ENCODE measurements at places on chromosomes 16 and 17.

GRCh38 chr16:53892155-53892554 is 188.2 kb downstream of the FTO start:
- peak; percentile 48 for DNase-seq

GRCh38 chr16:8194794-8195193 is 395.5 kb downstream of the TMEM114 start:
- DNase-seq = no peak

- DNase-seq = no peak
These were observed 1.0 kb upstream of the TMEM235 start for GRCh38 chr17:78230252-78230962.

DNA sequence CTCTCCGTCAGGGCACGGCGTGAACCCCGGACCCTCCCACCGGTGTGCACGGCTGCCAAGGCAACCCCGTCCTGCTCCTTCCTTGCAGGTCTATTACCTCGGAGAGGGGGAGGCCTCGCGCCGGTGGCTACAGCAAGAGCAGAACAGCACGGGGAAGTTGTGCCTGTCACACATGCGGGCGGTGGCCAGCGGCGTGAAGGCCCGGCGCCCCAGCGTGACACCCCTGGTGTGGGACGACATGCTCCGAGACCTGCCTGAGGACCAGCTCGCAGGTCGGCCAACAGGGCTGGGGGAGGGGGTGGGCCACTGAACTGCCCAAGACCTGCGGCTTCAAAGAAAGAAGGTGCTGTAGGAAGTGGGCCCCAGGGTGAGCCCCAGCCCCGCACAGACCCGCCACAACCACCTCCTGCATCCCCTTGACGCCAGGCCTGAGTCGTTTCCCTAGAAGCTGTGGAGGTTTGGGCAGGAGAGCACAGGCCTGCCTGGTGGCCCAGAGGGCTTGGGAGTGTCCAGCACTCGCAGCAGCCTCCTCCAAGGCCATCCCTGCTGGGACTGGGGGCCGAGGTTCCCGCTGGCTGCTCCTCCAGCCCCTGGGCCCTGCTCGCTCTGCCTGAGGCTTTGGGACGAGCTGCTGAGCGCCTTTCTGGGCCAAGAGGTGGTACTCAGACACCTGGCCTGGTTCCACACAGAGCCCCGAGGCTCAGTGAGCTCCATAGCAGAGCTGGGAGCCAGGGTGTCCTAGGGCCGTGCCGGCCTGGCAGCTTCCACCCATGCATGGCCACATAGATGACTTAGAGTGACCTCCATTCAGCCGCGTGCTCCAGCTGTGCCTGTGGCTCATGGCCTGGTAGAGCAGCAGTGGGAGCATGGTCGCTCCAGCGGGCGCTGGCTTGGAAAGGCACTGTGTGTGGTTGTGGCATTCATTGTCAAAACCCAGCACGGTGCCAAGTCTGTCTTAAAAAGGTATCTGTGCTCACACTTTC is 14.7 kb downstream of the CYBC1 start:
- no peak for DNase-seq

GRCh38 chr17:38704606-38705522 is at the start of gene MLLT6:
TSS of gene MLLT6 (plus strand) at chr17:38705273. CDS start at chr17:38705633, 360 bp downstream.
- peak; percentile 81 for DNase-seq

- DNase-seq = no peak
These were observed 145.3 kb downstream of the FOXL1 start for GRCh38 chr16:86723689-86724088.

DNA sequence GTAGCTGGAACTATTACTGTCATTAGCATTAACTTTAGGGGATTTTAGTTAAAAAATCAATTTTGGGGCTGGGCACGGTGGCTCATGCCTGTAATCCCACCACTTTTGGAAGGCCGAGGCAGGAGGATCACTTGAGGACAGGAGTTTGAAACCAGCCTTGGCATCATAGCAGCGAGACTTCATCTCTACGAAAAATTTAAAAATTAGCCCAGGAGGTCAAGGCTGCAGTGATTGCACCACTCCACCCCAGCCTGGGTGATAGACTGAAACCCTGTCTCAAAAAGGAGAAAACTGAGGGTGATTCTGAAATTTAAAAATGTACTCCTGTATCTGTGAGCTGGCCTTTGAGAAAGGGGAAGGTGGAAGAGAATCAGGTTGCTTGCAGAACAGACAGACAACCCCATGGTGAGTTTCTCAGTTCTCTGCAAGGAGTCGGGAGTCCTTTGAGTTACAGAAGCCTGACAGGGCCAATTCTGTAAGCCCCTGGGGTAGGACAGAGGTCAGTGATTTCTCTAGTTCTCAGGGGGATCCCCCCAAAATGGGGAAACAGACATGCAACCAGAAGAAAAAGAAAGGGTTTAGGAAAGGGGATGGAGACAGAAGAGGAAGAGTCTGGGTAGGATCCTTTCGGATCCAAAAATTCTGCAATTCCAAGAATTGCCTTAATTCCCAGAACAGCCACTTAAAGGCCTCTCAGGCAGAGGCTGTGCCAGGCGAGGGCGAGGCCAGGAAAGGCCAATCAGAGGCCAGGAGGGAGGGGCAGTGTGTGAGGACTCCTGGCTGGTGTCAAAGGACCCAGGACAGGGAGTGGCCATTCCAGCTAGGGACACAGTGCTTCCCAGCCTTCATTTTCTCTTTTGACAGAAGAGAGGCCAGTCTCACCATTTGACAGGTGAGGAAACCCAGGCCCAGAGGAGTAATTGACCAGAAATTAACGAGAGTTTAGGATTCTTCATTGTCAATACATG is 6.7 kb downstream of the NUPR1 start:
- DNase-seq = no peak

DNA sequence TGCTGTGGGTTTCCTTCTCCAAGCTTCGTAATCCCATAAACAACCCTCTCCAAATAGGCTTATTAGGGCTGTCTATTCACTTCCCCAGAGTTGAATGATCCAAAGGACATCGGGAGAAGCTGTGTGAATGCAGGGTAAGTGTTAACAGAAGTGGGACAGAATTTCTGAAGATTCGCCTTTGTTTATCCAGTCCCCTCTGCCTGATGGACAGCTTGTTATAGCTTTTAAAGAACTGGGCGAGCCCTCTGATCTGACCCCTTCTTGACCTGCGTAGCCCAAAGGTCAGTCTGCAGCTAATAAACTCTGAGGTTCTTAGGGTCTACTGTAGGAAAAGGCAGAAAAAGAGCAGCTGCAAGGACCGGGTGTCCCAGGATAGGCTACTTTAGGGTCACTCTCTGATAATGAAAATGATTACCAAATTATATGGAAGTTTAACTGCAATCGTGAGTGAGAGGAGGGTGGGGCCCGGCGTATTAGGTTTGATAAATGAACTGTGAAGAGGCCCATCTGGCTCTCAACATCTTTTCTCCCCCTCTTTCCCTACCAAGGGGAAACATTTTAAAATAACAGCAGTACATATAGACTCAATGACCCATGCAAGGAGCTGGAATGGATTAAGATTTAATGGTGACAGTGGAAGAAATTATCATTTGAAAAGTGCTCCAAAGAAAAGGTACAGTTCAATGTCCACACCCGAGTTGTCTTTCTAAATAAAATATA is 233.4 kb downstream of the FTO start:
- no peak for DNase-seq

DNA sequence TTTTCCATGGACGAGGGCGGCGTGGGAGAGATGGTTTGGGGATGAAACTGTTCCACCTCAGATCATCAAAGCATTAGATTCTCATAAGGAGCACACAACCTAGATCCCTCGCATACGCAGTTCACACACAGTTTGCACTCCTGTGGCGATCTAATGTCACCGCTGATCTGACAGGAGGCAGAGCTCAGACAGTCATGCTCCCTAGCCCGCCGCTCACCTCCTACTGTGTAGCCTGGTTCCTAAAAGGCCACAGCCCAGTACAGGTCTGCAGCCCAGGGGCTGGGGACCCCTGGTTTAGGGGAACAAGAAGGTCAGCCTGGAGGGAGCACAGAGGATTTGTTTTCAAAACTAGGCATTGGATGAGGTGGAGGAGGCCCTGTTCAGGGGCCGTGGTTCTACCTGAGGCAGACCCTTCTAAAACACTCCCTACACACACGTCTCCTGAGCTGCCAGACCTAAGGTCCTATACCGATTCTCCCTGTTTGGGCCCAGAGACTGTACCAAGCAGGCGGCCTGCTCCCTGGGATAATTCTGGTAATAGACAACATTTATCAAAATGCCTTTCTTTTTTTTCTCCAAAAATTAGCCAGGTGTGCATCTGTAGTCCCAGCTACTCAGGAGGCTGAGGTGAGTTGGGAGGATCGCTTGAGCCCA is 38.6 kb downstream of the AXIN2 start:
- DNase-seq = no peak

DNA sequence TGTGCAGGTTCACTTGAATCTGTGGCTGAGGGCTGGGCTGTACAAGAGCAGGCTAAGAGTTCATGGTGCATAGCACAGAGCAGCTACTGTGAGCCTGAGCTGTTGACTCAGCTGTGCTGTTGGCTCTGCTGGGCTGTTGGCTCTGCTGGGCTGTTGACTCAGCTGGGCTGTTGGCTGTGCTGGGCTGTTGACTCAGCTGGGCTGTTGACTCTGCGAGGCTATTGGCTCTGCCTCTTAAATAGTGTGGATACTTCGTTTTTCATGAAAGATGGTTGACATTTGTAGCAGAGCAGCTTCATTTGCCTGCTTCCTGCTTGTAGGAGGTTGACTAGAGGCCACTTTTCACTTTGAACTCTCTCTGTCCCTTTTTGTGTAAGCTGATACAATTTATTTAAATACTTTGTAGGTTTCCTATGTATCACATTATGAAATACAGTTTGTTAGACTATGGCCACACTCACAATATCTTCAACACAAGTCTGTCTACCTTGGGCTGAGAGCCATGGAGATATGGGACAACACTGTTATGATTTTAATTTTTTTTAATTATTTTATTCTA is 40.3 kb upstream of the CCNF start:
- DNase-seq = no peak

GRCh38 chr16:74936902-74937560 is 47.9 kb downstream of the WDR59 start:
- DNase-seq = peak; percentile 10

- no peak for DNase-seq
These were observed 201.0 kb upstream of the NLRP1 start for GRCh38 chr17:5785338-5785737.

DNA sequence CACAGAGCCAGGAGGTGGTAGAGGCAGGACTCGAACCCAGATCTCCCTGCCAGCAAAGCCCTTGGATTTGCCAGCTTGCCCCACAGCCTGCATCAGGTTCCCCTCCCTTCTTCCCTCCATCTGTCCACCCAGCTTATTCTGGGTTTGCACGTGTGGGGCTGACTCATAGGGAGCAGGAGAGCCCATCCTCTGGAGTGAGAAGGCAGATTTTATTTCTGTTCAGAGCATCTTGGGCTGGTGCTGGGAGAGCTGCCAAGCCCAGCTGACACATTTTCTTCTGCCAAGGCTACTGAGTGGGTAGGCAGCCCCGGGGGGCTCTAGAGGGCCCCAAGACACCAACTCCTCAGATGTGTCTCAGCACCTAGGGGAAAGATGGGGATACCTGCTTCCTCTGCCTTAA is 106.3 kb upstream of the CRHR1 start:
- no peak for DNase-seq

GRCh38 chr17:44915862-44916780 is 821 bp upstream of the GFAP start:
- DNase-seq = no peak

DNA sequence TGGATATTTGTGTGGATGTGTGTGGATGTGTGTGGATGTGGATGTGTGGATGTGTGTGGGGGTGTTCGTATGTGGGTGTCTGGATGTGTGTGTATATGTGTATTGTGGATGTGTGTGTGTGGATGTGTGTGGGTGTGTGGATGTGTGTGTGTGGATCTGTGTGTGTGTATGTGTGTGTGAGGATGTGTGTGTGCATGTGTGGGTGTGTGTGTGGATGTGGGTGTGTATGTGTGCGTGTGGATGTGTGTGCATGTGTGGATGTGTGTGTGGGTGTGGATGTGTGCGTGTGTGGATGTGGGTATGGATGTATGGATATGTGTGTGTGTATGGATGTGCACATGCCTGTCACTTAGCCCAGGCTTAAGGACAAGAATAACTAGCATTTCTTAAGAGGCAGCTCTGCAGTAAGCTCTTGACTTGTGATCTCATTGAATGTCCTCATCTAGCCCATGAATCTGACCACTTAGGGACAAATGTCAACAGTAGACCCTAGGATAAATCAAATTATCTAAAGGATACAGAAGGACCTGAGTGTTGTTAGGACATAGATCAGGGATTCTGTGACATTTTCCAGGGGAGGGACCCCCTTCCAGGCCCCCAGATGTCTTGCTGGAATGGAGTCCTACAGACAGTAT is 83.5 kb downstream of the BMERB1 start:
- DNase-seq = no peak

- DNase-seq = no peak
These were observed 25.9 kb downstream of the AMFR start for GRCh38 chr16:56399486-56399885.

GRCh38 chr17:16935786-16936185 is 36.1 kb downstream of the TNFRSF13B start:
- no peak for DNase-seq

DNA sequence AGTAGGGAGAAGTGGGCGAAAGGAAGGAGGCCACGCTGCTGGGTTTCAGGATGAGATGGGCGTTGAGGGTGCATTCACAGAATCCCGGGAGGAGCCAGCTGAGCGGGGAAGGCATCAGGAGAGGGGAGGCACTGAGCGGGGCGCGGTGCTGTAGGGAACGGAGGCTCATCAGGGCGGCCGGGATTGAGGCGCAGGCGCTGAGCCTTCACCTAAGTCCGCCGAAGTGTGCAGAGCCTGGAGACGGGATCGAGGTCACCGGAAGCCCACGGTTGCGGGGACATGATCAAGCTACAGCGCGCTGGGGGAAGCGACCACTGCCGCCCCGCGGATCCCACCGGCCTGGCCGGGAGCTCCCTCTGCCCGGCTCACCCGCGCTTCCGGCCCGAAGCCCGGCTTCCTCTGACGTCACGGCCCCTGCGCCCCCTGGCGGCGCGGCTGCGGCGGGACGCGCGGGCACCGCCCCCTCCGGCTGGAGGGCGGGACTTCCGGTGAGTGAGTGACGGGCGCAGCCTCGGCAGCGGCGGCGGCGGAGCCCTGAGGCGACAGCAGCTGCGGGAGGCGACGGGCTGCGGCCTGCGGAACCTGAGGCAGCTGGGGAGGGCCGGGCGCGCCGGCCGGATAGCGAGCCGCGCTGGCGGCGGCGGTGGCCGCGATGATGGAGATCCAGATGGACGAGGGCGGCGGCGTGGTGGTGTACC is at the start of gene MAPK8IP3:
Gene MAPK8IP3 (plus strand): TSS at position 508 of the 698 bp plus-strand sequence. CDS start 145 bp downstream, at position 653.
- peak; percentile 98 for DNase-seq

- DNase-seq = no peak
These were observed 130.4 kb upstream of the MPHOSPH6 start for GRCh38 chr16:82300374-82300951.

GRCh38 chr16:72902206-72902605 is 145.7 kb downstream of the ZFHX3 start:
- DNase-seq = no peak

GRCh38 chr16:55668340-55669281 is 12.8 kb downstream of the SLC6A2 start:
- DNase-seq = no peak

GRCh38 chr17:58273453-58274104 is 7.2 kb downstream of the MPO start:
- no peak for DNase-seq

GRCh38 chr16:3677994-3678393 is 23.5 kb downstream of the DNASE1 start:
- DNase-seq = no peak
